Stimulated activated CD4-positive, alpha-beta T cell treated with anti-CD3 and anti-CD28 coated beads, Interleukin-2, amount 100 ng/mL, for 4 hours (primary cell): ENCODE measurements at places on chromosomes 2 and 18.

DNA sequence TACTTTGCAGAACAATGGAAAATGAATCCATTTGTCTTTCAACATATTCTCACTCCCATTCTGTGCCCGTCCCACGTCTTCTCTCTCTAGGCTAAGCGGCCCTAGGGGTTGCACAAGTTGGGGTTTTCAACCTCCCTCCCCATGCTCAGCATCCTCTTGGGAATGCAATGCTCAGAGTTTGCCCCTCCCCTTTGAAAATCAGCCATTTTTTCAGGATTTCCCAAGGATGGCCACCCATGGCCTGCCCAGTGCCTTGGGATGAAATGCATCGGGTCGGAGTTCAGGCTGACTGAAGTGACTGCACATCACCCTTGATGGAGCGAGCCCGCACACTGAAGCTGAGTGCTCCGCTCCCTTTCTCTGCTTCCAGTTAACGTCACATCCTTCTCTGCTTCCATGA, 87.9 kb downstream of the TNS1 start:
- DNase-seq: no peak

- DNase-seq: no peak
These were observed 18.0 kb downstream of the MAL start for GRCh38 chr2:95043300-95044093.

- DNase-seq: no peak
These were observed 212.4 kb downstream of the SLC4A10 start for GRCh38 chr2:161836664-161837063.

GRCh38 chr2:223113161-223113560, 61.2 kb downstream of the KCNE4 start:
- DNase-seq: no peak

DNA sequence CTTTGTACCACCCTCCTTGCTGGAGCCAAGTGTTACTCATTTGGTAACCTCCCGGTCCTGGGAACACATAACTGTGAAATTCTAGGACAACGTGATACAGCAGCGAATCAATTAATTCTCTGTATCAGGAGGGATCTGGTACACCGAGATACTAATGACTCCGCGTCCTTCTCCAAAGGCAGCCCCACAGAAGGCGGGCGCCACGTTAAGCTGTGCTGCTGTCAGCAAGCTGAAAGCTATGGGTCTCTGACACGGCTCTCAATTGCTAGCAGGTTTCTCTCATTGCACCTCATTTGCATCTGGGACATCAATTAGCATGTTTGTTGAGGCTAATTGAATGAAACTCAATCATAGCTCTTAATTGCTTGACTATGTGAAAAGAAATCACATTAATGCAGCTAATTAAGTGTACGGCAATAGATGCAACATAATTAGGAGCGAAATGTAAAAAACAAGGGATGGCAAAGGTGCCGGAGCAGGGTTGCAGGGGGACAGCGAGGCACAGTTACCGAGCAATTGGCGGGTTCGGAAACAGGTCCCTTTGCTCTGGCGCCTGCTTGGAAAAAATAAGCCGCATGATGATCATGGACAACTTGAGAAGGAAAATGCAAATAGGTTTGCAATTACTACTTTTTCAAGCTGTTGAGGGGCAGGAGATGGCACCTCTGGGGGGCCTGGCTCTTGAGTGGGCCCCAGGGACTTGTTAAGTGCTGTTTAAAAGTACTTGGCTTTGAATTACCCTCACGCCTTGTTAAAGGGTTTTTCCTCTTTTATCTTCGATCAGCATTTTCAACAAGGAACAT, 264.2 kb downstream of the GBX2 start:
- no peak for DNase-seq

DNA sequence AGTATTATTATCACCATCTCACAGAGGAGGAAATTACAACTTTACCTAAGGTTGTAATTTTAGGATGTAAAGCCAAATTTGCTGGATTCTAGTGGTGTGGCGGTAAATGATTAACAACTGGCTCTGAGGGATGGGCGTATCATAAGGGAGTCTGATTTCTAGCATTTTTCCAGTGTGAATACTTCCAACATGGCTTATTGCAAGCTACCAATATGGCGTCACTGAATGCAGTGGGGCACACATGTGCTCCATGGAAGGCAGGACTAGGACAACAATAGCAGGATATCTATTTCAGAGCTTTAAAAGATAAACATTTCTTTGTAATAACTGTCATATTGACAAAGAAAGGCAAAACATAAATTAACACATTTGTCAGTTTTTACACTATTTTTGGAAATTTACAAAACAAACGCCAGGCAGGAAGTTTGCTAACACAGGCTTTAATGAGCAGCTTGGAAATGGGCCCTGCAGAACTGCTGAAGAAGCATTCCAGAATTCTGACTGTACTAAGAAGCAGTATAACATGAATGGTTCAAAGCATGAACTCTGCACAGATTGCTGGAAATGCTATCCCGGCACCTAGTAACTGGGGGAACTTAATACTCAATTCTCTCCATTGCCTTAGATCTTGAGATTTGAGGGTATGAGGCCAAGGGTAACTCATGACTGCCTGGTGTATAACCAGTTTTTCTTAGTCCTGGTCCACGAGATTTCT, 439.3 kb upstream of the MAP2 start:
- DNase-seq: no peak

DNA sequence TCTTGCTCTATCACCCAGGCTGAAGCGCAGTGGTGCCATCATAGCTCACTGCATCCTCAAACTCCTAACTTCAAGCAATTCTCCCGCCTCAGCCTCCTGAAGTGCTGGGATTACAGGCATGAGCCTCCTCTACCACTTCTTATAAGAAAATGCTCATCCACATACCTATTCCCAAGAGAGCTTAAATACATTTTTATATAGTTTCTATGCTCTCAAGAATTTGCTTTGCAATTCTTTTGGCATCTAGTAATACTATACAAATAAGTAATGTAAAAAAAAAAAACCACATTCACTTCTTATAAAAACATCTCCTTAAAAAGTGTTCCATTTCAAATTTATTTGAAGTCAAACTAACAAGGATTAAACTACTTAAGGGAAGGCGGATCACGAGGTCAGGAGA, 197.3 kb downstream of the DNAH7 start:
- no peak for DNase-seq

GRCh38 chr2:99880148-99880963, 262.0 kb downstream of the AFF3 start:
- DNase-seq: no peak

- no peak for DNase-seq
These were observed 134.7 kb upstream of the EPAS1 start for GRCh38 chr2:46162329-46163097.

DNA sequence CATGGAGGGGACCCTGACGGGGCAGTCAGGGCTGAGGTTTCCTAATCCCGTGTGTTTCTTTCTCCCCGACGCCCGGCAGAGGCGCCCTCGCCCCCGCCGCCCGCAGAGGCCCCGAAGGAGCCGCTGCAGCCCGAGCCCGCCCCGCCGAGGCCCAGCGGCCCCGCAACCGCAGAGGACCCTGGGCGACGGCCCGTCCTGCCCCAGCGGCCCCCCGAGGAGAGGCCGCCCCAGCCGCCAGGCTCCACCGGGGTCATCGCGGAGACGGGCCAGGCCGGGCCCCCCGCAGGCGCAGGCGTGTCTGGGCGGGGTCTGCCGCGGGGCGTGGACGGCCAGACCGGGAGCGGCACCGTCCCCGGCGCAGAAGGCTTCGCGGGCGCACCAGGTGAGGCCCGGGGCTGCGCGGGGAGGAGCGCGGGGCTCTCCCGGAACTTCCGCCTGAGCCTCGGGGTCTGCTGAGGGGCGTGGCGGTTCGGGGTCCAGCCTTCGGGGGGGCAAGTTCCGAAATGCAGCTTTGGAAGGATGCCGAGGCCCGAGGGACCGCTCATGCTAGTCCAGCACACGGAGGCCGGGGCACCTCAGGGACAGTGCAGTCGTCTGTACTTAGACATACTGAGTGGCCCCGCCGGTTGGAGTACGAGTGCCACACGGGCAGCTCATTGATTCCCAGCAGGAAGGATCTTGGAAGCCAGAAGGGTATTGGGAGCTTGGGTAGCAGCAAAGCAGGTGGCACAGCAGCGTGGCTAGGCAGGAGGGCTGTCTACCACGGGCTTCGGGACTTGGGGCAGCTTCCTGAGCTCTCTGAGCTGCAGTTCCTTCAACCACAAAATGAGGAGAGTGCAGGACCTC, 60.1 kb downstream of the EMILIN2 start:
- no peak for DNase-seq

GRCh38 chr2:28898048-28898447, 3.6 kb downstream of the WDR43 start:
- no peak for DNase-seq

DNA sequence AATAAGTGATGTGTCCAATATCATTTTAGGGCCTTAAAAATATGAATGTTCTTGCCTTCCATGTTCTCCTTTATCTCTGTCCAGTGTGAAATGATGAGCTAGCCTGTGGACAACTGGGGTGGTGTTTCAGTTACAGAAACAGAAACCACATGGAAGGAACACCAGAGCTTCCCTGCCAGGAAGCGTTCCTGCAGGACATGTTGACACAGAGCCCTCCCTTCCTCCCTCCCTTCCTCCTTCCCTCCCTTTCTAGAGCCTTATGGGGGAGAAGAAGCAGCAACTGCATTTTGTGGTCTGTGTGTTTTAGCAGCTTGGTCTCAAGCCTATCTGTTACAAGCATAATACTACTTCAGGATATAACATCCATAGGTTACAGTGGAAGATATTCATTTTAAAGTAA, 539.7 kb upstream of the NETO1 start:
- no peak for DNase-seq

DNA sequence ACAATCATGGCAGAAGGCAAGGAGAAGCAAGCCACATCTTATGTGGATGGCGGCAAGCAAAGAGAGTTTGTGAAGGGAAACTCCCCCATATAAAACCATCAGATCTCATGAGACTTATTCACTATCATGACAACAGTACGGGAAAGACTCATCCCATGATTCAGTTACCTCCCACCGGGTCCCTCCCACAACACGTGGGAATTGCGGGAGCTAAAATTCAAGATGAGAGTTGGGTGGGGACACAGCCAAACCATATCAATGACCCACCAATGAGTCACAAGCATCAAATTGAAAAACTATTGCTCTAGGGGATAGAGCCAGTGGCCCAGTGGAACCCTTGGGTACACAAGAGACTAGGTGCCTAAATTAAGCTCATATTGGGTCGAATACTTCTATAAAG, 157.4 kb downstream of the FBXO15 start:
- DNase-seq: no peak

DNA sequence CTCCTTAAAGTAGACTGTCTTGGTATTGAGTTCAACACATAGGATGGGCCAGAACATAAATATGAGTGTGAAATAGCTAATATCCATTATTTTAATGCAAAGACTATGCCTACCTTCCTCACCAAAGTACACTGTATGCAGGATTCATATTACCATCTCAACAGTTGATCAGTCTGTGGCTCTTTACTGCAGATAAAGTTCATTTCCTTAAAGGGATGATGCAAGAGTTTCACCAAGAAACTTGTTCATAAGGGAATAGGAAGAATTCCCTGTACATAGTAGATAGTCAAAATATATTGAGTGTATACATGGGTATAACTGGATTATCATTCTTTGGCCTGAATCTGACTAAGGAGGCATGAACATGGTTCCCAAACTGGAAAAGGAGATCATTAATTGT, 35.0 kb downstream of the MARS2 start:
- no peak for DNase-seq

DNA sequence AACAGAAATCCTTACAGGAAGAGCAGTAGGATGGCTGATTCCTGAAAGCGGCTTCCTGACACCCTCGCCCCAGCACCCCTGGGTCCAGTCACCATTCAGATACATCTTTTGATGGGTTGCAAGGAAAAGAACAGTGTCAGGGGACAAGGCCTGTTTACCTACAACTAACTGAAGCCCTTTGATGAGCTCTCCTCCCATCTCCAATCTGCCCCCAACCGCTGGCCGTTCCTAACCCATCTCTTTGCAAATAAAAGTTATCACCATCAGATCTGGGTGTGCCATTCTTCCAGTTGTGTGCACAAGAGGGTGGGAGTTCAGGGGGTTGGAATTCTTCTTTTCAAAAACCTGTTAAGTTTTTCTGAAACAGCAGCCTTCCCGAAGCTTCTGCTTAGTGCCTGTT, 48.9 kb downstream of the ARL4C start:
- DNase-seq: no peak

GRCh38 chr2:128454980-128455720, 136.5 kb upstream of the HS6ST1 start:
- DNase-seq: no peak

- no peak for DNase-seq
These were observed 107.4 kb downstream of the OSBPL6 start for GRCh38 chr2:178301649-178302238.

- no peak for DNase-seq
These were observed 453.2 kb upstream of the PIK3C3 start for GRCh38 chr18:41501848-41502247.

- no peak for DNase-seq
These were observed 110.6 kb downstream of the MRO start for GRCh38 chr18:50709193-50709592.

DNA sequence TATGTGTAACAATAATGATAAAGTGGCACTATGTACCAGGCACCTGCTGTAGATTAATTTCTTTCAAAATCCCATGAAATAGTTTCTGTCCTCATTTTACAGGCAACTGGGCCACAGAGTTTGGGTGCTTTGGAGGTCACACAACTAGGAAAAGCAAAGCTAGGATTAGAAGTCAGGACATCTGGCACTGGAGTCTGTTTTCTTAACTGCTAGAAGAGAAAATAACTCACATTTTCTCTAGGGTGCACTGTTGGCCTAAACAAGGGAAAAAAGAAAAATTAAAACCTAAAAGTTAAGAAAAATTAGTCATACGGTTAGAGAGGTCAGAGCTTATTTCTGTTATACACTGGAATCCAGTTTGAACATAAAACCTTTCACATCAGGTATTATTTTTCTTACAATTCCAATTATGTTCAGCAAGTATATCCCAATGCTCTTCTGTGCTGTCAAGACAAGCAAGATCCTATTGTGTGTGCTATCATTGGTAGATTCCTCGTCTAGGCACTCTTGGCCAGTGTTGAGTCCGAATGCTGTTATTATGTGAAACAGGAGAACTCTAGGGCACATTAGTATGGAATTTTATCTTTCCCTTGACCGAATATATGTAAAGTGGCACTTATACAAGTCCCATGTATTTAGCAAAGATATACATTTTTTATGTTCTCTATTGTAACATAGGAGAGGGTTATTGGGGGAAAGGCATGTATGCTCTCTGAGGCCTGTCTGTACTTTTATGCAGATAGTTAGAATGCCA, 1.5 kb upstream of the OSGEPL1 start:
- DNase-seq: no peak

GRCh38 chr2:100397118-100397860, 20.2 kb downstream of the CHST10 start:
- DNase-seq: no peak

DNA sequence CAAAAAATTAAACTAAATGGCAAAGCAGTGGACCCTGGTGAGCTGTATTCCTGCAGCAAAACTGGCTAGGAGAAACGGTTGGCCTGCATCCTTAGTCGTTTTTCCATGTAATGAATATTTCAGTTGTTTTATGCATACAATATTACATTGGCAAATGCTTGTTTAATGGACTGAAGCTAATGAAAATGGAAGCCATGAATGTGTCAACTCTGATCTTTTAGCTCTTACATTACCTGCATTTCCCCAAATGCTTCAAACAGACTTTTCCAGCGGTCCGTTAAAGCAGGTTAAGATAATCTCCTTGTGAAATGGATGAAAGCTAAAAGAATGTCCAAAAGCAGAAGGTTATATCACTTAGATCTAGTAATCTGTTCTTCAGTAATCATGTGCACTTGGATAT, 686.3 kb upstream of the SETBP1 start:
- DNase-seq: no peak

GRCh38 chr2:2701813-2702212, 370.7 kb upstream of the MYT1L start:
- no peak for DNase-seq

- no peak for DNase-seq
These were observed 107.4 kb upstream of the KCTD1 start for GRCh38 chr18:26655525-26656430.
